Activated naive CD8-positive, alpha-beta T cell treated with anti-CD3 and anti-CD28 coated beads, Interleukin-2, amount 50 U/mL, for 16 hours (primary cell): ENCODE measurements at places on chromosomes 1 and 21.

DNA sequence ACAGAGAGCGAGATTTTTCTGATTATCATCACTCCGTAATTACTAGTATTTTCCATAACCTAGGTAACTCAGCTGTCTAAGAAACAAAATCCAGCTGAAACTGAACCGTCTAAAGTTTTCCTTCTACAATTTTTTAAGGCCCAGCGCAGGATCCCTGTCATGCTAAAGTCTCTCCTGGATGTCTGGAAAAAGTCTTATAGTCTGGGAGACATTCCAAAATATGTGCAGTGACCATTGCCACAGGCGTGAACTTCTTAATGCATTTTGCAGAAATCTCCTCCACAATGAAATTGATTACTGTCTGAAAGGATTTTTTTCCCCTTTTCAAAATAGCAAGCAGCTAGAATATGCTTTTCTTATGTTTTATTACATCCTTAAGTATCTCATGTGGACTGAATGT, 209.3 kb upstream of the C1orf105 start:
- no peak for DNase-seq

GRCh38 chr1:212226467-212226866, 58.7 kb upstream of the PPP2R5A start:
- no peak for DNase-seq

DNA sequence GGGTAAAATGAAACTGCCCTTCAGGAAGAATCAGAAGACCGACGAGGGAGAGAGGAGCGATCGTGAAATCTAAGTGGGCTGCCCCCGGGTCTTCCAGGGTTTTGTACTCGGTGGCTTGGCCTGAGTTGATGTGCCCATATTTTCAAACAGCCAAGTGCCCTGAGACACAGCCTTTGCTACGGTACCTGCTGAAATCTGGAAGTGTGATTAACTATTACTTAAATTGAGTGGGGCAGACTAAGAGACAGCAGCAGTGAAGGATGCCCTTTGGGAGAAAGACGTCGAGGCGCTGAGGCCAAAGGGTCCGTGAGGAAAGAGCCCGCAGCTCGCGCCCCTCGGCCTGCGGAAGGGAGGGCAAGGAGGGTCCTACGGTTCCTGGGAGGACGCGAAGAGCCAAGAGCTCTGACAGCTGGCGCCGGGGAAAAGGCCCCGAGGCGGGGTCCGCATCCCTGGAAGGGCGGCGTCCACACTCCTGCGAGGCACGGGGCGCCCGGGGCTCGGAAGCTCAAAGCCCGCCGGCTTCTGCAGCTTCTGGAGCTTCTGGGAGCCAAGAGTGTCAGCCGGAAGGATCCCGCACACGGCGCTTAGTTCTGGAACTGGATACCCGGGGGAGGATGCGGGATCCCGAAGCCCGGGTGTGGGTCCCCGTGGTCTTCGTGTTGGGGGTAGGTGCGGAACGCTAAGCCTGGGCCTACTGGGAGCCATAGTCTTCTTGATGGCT, 15.4 kb upstream of the RNU1-4 start:
- DNase-seq: no peak

GRCh38 chr1:223153177-223154119, 10.4 kb upstream of the TLR5 start:
- no peak for DNase-seq
